Skeletal muscle cell (primary cell): ENCODE measurements at places on chromosomes 3 and 15.

DNA sequence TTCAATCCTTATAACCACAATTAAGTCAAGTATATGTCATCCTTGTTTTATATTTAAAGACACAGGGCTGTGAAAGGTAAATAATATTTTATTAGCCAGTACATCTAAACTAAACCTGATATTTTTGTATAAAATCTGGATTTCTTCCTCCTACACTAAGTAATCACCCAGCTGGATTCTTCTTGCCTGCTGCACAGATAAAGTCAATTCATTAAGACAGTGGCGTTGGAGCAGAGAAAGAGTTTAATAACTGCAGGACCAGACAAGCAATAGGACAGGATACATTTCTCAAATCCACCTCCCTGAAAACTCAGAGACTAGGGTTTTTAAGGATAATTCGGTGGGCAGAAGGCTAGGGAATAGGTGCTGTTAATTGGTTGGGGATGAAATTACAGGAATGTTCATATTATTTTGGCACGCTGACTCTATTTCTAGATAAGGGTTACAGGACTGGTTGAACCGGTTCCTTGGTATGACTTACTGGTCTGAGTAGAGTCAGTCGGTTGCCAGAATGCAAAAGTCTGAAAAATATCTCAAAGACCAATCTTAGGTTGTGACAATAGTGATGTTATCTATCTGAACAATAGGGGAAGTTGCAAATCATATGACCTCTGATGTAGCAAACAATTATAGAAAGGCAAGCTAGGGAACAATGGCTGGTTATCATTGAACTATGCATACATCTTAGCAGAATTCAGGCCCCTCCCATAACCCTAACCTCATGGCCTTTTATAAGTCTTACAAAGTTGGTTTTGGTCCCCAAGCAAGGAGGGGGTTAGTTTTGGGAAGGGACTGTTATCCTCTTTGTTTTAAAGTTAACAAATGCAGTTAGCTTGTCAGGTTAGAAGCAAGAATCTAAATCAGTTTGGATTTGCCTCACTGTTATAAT is 244.8 kb downstream of the ALCAM start:
- no peak for DNase-seq

GRCh38 chr3:30428251-30428650 is 178.2 kb upstream of the TGFBR2 start:
- DNase-seq: peak; percentile 35

DNA sequence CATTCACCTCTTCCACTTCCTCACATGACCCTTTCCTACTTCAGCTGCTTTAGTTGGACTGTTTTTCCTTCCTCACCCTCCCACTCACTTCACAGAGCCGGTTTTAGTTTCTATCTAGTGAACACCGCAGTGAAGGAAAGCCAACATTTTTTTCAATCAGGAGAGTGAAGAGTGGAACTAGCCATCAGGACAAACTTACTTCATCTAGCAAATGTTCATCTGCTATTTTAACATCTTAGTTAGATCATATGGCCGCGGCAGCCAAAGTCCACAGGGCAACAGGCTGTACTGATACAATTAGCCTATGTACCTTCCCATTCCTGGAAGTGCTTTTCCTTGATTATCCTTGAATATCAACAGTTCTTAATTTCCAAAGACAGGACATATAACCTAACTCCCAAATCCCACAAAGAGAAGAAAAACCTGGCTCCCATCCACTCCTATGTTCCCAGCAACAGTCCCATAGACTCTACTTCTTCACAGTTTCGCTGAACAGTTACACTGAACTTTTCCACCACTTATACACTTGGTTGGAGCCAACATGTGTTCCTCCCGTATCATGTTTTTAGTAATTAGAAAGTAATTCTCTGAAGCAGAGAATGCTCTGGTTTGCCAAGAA is 456.2 kb upstream of the THBS1 start:
- DNase-seq: peak; percentile 62

- DNase-seq: no peak
Measured at GRCh38 chr3:18224426-18224825, 200.7 kb downstream of the SATB1 start.

DNA sequence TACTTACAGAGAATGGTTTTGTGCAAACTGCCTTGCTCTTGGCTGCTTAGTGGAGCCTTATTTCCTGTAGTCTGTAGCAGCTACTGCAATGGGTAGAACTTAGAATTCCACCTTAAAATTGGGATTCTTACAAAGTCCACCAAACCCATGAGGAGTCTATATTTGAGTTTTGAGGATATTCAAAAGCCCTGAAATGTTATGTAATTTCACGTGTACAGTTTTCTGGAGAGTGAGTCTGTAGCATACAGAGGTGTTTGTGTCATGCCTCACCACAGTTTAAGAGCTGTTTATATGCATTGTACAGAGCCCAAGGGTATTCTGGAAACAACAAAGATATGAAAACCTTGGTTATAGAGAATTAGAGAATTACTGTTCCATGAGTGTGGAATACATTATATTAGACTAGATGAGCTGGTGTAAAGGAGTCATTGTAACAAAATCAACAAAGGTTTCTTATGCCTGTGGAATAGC is 114.4 kb downstream of the MBNL1 start:
- DNase-seq: no peak

DNA sequence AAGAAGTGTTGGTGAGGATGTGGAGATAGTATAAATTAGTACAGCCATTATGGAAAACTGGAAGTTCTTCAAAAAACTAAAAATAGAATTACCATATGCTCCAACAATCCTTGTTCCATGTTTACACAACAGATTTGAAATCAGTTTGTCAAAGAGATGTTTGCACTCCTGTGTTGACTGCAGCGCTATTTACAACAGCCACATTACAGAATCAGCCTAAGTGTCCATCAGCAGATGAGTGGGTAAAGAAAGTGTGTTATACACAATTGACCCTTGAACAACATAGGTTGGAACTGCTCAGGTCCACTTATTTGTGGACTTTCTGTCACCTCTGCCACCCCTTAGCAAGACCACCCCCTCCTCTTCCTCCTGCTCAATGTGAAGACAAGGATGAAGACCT is 34.7 kb downstream of the LMLN start:
- DNase-seq: no peak

DNA sequence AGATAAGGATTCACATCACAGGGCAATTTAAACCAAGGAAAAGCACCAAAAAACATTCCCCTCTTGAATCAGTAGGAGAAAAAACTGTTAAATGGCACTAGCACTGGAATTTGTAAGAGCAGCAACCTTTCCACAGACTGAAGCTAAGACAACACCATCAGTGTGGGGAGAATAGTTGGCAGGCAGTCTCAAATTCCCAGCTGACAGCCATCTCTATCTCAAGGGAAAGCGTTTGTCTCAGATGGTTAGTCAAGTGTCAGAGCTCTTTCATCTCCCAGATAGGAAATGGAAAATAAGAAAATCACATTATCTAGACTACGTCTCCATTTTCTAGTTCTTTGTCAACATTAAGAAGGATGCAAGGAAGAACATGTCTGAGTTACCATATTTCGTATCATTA is 228.7 kb downstream of the WDR72 start:
- DNase-seq: no peak
